WTC11 (cell line): ENCODE measurements at places on chromosomes 6 and 20.

GRCh38 chr6:90905351-90905750 is 318.5 kb upstream of the MAP3K7 start:
- DNase-seq, result no peak

GRCh38 chr6:138593124-138593877 is 94.0 kb upstream of the NHSL1 start:
- no peak for DNase-seq

- no peak for DNase-seq
These were observed 37.0 kb upstream of the PREX1 start for GRCh38 chr20:48864738-48865318.

GRCh38 chr20:21357844-21358243 is 39.5 kb downstream of the NKX2-4 start:
- no peak for DNase-seq

DNA sequence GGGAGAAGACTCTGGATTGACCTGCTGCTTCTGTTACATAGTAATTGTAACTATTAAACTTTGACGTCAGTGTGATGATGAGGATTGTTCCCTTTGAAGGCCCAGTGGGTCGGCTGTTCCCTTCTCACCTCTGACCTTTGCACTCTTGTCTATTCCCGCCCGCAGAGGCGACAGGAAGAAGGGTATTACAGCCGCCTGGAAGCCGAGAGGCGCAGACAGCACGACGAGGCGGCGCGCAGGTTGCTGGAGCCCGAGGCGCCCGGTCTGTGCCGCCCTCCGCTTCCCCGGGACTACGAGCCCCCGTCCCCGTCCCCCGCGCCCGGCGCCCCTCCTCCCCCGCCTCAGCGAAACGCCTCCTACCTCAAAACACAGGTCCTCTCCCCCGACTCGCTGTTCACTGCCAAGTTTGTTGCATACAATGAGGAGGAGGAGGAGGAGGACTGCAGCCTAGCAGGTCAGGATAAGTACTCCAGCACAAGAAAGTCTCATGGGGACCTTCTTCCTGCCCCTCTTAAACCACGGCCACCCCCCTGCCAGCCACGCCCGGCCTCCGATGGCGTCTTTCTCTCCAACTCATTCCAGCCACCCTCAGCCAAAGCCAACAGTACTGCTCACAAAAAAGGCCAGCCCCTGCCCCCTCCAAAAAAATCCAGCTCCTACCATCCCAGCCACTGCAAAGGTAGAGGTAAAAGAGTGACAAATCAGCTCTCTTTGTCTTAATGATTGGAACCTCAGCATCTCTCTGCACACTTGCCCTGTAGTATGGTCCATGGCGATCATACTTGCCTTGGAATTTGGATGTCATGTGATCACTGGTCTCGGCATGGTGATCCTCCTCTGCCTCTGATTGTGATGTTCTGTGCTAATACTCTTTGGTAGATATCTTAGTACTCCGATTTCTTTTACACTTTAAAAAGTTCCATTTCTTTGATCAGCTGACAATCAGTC is 31.6 kb upstream of the KIF25 start:
- no peak for DNase-seq

- no peak for DNase-seq
These were observed 79.0 kb upstream of the RGS17 start for GRCh38 chr6:153210083-153210482.

- DNase-seq, result no peak
These were observed 121.8 kb upstream of the FOXO3 start for GRCh38 chr6:108438918-108439317.

- no peak for DNase-seq
These were observed 248.2 kb downstream of the LAMA2 start for GRCh38 chr6:129130959-129131681.

DNA sequence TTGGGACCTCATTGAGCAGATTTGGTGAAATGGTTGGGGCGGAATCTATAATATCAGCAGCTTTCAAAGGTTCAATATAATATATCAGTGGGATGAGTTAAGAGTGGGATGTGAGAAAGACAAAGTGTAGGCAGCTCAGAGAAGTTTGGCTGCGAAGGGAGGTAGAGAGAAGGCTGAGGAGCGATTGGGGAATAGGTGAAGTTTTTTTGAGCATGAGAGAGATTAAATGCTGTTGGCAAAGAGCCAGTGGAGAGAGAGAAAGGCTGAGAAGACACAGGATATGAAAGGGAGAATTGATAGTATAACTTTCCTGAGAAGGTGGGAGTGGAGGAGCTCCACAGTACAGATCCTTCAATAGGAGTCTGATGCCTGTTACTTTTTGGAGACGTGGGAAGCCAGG is 12.1 kb upstream of the SERINC3 start:
- no peak for DNase-seq

DNA sequence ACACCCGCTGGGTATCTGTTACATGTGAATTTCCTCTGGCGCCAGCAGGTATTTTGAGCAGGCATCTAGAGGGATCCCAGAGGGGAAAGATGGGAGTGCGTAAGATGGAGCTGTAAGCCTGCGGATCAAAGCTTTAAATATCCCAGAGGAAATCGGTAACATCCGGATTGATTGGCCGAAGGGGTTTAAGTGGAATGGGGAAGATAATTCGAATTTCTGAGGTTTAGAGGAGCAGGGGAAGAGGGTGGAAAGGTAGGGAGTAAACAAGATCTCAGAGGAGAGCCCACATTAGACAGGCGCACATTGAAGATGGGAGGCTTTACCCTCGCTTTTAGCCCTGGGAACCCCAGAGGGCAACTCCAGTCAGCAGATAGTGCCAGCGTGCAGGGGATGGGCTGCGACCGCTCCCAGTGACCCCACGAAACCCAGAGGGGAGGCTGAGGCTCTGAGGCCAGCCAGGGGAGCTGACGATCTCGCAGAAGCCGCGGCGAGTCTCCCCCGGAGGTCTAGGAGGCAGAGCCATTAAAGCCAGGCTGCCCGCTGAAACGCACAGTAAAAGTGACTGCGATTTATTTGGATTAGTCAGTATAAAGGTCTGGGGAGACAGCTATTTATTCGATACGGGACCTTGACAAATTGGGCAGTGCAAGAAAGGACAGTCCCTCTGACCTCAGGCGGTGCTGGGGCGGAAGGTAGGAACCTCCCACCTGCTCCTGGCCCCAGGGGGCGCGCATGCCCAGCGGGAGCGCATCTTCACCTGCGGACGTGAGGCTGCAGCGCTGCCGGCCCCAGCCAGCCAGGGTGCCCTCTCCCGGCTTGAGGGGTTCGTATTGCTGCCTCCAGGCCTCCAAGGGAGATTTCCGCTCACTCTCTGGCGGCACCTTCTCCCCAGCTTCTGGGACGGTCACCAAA is 34.3 kb upstream of the TCF21 start:
- peak; percentile 59 for DNase-seq

DNA sequence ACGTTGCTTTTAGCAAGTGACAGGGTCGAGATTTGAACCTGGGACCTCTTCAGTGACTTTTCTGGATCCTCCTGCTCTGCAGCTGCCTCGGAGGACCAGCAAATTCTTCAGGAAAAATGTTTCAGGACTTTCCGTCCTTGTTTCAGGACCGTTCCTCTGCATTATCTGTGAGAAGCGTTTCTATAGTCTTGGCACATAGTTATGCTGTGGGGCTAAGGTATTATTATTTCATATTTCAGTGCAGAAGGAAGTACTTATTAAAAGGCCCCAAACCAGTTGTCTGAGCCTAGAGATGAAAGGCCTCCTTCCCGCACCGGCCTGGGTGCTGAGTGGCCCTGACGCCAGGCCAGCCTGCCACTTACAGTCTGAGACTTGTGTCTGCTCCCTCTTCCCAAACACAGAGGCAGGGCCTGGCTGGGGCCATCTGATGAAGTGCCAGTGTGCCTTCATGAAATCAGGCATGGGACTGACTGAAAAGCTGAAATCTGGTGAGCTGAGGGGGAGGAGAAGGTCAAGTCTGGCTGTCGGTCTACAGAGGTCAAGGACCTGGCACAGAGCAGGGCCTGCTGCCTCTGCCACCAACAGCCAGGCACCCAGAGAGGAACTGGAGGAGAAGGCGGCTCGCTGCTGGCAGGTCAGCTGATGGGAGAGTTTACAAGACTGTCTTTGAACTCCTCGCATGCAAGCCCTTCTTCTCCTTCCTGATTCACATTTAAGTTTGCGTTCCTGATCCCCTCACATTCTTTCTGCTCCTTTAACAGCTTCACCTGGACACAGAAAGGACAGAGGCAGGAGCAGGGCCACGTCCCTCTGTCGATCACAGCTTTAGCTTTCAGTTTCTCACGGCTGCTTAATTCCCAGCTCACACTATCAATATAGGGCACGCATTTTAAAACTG is 8.9 kb upstream of the QKI start:
- DNase-seq, result no peak

DNA sequence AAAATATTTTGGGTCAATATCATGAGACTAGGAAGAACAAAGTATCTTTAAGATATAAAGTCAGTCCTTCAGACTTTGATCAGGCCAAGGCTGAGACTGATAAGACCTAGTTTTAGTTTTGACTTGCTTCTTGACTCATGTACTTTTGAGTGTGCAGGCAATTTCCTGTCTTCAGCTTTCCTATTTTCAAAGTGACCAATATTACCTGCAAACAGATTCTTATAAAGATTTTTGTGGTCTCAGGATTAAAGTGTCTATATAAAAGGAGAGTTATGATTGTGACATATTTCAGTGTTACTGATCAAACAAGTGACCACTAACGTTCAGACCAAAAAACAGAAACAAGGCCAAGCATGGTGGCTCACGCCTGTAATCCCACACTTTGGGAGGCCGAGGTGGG is 36.0 kb upstream of the AKIRIN2 start:
- no peak for DNase-seq

DNA sequence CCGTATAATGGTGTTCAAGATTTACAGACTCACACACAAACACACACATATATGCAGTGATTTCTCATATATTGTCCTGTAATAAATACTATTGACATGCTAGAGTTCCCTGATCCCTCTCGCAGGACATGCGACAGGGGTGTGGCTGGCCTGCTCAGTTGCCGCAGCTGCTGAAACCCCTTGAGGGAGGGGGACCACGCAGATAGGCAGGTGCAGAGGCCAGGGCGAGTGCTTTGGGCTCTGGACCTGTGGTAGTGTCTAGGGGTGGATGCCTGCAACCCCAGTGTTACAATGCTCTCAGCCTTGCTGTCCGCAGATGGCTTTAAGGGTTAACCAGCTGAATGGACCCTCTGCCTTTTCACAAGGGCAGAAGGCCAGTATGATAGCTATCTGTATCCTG is 706.2 kb downstream of the EYS start:
- no peak for DNase-seq

DNA sequence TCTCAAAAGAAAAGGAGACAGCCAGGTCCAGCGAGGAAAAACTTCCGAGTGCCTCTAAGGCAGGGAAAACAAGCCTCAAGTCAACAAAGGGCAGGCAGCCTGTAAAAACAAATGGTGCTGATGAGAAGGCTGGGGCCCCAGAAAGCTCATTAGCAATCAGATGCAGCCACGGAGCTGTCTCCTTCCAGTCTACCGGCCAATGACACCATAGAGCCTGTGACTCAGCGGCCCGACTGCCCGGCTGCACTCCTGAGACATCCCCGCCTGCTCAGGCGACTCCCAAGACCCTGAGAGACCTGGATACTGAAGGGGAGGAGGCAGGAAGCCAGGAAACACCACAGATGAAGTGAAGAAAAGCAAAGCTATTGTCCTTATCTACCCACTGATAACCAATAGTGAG is 120.1 kb upstream of the HDDC2 start:
- DNase-seq, result peak; percentile 63

DNA sequence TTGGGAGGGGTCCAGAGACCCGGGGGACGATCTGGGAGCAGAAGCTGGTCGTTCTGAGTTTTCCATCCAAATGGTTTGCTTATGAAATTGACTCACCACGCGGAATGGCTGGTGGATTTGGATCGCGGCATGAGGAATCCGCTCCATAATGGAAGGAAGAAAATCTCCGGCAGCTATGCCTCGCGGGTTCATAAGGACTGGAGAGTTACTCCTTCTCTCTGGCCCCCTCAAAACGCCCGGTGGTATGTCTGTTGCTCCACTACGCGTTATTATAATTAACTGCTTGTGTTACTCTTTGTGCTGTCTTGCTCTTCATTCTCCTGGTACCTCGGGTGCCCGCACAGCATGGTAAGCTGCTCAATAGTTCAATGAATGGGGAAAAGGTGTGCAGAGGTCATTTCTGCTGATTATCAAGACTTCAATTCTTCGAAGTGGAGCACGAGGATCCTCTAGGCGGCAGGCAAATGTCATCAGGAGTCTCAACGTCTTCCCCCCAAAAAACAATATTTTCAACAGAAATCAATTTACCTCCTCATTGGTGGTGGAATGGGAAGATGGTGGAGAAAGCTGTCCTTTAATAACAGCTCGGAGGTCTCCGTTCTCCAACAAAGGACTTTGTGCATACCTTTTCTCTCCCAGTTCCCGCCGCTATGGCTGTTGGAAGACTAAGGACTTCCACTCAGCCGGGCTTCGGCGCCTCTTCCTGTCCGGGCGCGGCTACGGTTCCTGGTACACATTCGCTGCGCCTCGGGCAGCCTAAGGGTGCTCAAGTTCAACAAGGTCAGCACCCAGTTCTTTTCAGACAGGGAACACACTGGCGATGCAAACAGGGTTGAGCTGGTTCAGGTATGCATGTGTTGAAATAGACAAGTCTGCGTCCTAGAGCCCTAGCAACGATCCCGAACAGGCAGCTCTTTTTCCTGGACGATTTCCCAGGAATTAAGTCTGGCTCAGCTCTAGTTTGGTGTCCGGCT is 9.2 kb upstream of the PRSS16 start:
- DNase-seq, result peak; percentile 53

DNA sequence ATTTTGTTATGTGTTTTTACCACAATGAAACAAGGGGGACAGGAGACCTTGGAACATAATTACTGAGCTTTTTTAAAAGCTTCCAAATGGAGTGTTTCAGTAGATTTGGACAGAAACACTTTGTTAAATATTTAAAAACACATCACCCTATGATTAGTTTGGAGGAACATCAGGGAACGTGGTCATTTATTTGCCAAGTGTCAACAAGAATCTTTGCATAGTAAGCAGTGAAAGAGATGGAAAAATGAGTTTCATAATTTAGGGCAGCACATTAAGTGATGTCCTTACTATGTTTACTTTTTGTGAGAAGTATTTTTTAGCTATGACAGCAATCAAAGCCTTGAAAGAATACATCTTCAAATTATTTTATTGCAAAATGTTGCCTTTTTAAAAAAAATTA is 82.6 kb downstream of the PROKR2 start:
- DNase-seq, result no peak

DNA sequence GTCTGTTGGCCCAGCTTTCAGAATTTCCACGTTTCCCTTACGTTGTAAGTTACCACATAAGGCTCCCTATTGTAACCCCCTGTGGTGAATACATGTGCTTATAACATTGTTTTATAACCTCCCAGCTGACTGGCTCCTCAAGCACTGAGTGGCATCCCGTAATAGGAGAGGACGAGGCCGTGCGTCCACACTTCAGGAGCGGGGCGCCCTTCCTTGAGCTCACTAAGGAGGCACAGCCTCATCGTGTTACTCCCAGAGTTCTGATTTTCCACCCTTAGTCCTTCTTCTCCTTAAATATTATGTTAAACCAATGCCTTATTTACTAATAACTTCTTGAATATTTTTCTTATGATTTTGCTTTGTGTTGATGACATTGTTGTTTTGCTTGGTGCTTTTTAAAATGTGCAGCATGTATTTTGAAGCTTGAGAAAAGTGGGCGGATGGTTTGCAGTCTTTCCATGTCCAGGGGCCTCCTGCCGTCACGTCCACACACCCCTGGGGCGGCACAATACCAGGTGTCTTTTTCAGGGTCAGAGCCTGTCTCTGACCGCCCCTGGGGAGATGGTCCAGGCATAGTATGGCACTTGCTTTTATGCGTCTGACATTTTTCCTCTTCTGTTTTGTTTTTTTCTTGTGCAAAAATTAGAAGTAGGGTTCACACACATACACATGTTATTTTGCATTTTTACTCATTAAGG is 181.8 kb downstream of the DLL1 start:
- no peak for DNase-seq
